ELR (cell line): ENCODE measurements at places on chromosomes 11 and 22.

GRCh38 chr11:84243629-84244263, 957.6 kb upstream of the CCDC90B start:
- DNase-seq, result no peak

DNA sequence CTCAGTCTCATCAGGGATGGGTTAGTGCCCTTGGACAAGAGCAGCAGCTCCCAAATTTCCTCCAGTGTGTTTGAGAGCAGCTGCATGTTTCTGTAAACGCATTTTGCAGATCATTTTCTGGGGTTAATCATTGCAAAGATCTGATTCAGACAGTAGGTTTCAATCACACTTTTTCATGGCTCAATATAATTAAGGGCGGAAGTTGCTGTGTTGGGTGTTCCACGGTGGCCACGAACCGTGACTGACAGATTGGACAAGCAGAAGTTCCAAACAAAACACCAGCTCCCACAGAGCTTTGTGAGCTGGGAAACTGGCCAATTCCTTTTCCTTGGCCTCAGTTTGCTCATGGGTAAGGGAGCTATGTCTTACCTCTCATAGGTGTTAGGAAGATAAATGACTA, 8.4 kb upstream of the RASSF10 start:
- no peak for DNase-seq

DNA sequence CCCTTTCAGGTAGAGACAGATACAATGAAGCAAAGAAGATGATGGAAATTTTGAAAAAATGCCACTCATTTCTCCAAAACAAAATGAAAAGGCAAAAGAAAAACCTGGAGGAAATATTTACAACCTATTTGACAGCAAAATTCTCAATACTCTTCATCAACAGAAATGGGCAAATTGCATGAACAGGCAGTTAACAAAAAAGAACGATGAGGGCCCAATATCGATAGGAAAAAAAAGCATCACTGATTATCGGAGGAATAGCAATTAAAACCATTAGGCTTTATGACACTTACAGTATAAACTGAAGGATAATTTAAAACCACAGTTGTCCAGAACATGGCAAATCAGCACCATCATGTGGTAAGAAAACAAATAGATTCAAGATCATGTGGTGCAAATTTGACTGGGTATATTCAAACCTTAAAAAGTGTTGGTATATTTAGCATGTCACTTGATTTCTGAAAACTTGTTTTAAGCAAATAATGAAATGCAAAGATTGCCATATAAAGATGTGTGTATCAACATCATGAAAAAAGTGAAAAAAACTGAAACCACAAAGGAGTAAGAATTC, 222.9 kb downstream of the BRD1 start:
- no peak for DNase-seq

DNA sequence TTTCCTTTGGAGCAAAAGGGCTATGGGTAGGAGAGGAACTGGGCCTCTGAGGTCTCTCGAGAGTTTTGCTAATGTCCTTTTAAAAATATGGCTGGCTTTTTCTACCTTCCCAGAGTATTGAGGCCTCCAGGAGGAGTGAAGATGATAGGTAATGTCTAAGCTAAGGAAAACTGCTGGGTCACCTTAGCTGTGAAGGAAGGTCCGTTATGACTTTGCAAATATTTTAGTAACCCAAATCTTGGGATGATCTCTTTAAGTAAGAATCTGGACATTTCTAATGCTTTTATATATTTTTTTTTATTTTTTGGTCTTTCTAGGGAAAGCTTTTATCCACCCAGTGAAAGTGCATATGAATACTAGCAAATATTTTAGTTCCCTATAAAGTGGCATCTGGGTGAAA, 60.9 kb upstream of the SYN3 start:
- no peak for DNase-seq

DNA sequence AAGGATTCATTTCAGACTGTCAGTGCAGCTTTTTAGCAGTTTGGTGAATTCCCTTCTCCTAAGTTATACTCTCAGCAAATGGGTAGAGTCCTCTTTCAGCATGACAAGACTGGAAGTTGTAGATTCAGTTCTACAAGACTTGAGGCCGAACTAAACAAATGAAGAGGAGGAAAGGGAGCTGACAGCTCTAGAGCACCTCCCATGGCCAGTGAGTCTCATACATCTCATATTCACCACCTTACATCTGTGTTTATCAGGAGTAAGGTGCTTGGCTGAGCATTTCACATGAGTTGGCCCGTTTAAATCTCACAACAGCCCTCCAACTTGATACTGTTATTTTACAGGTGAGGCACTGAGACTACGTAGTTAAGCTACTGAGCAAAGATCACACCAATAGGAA, 30.4 kb downstream of the SEZ6L start:
- DNase-seq, result no peak

GRCh38 chr22:35197071-35197470, 60.2 kb upstream of the HMGXB4 start:
- DNase-seq, result no peak

- no peak for DNase-seq
Measured at GRCh38 chr11:22479208-22479607, 141.0 kb downstream of the SLC17A6 start.

- DNase-seq, result peak; percentile 62
Measured at GRCh38 chr22:44625981-44626687, 75.9 kb upstream of the PRR5 start.

- no peak for DNase-seq
Measured at GRCh38 chr11:1221848-1222311, 986 bp upstream of the MUC5B start.

- DNase-seq, result peak; percentile 68
Measured at GRCh38 chr11:8988329-8989234, 15.2 kb downstream of the NRIP3 start.

GRCh38 chr22:39317084-39317774, 2.2 kb downstream of the RPL3 start:
- peak; percentile 58 for DNase-seq

DNA sequence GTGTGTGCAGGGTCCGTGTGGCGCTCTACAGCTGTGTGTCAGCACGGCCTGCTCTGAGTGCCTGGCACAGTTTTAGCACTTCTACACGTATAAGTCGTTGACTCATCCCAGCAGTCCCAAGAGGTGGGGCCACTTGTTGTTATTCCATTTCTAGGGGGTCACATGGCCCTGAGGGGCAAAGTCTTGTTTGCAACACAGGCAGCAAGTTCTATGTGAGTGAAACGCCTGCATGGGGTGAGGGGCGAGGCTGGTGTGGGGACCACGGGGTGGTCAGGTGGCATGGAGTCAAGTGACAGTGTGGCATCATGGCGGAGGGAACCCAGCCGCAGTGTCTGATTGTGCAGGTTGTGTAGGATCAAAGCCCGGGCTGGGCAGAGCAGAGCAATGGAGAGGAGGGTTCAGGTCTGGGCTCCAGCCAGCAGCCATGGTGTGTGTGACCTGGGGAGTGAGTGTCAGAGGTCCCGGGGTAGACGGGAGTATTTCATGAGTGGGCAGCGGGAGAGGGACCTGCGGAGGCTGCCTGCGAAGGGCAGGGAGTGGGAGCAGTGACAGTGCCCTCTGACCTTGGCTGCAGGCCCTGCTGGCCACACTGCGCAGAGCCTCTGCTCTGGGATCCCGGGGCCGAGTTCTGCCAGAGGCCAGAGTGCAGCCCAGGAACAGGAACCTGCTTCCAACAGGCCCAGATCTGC, 27.9 kb downstream of the SHANK3 start:
- no peak for DNase-seq

- DNase-seq, result no peak
Measured at GRCh38 chr11:64086258-64087123, 50.8 kb downstream of the FLRT1 start.

- no peak for DNase-seq
Measured at GRCh38 chr11:60680455-60681119, 18.8 kb upstream of the MS4A8 start.

- DNase-seq, result peak; percentile 20
Measured at GRCh38 chr11:122814401-122814800, 23.9 kb upstream of the CRTAM start.

DNA sequence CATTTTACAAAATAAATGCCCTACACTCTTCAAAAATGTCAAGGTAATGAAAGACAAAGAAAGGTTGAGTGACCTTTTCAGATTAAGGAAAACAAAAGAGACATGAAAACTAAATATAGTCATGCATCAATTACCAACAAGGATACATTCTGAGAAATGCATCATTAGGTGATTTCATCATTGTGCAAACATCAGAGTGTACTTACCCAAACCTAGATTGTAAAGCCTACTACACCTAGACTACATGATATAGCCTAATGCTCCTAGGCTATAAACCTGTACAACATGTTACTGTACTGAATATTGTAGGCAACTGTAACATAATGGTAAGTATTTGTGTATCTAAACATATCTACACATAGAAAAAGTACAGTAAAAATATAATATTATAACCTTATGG, 26.7 kb downstream of the INTS4 start:
- no peak for DNase-seq

DNA sequence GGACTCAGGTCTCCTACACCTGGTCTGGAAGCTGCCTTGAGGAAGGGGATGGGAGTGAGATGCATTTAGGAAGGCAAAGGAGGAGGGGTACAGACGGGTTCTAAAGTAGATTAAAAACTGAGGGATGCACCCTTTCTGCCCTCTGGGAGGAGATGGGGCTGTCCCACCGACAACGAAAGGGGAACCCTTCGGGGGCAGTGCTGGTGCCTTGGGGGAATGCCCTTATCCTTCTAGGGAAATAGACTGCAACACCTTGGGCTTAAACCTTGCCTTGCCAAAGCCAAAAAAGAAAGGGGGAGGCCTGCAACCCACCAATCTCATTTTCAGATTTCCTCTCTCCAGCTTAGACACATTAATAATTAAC, 89.8 kb downstream of the PLEKHA7 start:
- no peak for DNase-seq

- no peak for DNase-seq
Measured at GRCh38 chr11:45413156-45413858, 127.2 kb upstream of the SYT13 start.

- DNase-seq, result peak; percentile 73
Measured at GRCh38 chr11:94504689-94505293, 7.5 kb upstream of the C11orf97 start.

GRCh38 chr11:39239553-39239952, 2219.9 kb downstream of the LRRC4C start:
- no peak for DNase-seq

- DNase-seq, result no peak
Measured at GRCh38 chr22:47657224-47657623, 894.8 kb downstream of the TBC1D22A start.

- no peak for DNase-seq
Measured at GRCh38 chr11:59152312-59152951, 9.8 kb downstream of the FAM111A start.

DNA sequence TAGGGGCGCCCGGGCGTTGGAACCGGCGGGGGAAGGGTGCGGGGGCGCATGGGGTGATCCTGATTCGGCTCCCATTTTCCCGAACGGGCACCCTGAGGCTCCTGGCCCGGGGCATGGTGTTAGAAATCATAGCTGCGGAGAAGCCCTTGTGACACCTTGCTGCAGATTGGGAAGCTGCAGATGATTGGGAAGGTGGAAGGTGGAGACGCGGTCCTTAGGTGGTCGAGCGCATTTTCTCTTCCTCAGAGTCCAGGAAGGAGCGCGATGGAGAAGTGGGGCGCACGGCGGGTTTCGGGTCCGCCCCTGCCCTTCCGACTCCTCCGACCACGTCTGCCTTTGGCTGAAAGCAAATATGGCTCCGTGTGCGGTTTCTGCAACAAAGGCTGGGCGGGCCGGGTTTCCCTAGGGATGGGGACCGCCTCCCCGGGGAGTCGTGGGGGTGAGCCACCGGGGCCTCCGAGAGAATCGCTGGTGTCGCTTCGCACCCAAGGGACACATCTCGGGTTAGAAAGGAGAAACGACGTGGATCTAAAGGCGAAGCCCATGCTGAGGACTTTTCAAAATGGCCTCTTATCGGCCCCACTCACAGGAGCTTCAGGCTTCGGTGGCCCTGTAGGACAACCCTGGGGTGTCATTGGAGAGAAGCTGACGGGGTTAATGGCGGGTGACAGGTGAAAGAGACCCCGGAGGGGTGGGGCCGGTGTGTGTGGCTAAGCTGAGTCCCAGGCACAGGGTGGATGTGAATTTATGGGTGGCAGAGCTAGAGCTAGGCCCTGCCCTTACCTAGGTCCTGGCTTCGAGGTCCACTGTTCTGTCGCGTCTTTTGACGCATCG, 707 bp upstream of the FTH1 start:
- DNase-seq, result peak; percentile 50

DNA sequence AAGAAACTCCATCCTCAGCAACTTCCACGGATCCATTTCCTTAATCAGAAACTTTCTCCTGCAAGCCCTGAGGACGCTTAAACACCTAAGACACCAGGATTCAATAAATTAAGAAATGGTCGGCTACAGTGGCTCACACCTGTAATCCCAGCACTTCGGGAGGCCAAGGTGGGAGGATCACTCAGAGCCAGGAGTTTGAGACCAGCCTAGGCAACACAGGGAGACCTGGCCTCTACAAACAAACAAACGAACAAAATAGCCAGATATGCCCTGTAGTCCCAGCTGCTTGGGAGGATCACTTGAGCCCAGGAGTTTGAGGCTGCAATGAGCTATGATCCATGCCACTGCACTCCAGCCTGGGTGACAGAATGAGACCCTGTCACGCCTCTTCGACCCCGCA, 46.7 kb downstream of the RPUSD4 start:
- DNase-seq, result no peak

GRCh38 chr11:47786373-47786772, 19.2 kb upstream of the FNBP4 start:
- no peak for DNase-seq

DNA sequence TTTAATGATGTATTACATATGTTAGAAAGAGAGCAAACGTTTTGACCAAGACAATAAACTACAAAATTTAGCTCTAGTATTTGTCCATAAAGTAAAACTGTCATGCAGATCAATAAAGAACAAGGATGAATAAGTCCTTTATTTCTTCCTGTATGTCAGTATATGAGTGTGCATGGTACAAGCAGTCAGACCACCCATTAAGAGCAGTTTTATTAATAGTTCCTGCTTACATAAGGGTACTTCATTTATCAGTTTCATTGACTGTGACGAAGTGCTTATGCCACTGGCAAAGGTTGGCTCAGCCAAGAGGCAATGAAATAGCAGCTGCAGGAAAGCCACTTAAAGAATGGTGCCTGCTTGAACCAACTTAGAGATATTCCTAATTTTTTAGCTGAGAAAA, 913.0 kb upstream of the CNTN5 start:
- peak; percentile 3 for DNase-seq

- no peak for DNase-seq
Measured at GRCh38 chr11:112599856-112600533, 339.3 kb upstream of the PLET1 start.

GRCh38 chr11:78300108-78300839, 111.6 kb downstream of the USP35 start:
- no peak for DNase-seq

- DNase-seq, result no peak
Measured at GRCh38 chr11:86999388-86999787, 38.3 kb upstream of the TMEM135 start.

- no peak for DNase-seq
Measured at GRCh38 chr11:94545264-94546161, 1.8 kb downstream of the FUT4 start.

- DNase-seq, result no peak
Measured at GRCh38 chr11:23924226-23924625, 572.6 kb upstream of the LUZP2 start.
